Endothelial cell (in vitro differentiated cells): ENCODE measurements at places on chromosomes 3 and 15. TPM values are rescaled to one million over a fixed set of nuclear protein-coding genes. Genes with fewer than 3 reads are reported as not detected.

The HHATL gene
- not detected for total RNA-seq

The ADGRG7 gene
- not detected for total RNA-seq

The ZFAND6 gene
- total RNA-seq: 77.3 TPM

The CYP8B1 gene
- not detected for total RNA-seq

The TMC3 gene
- not detected for total RNA-seq

The SLC12A1 gene
- not detected for total RNA-seq

The FAM81A gene
- total RNA-seq: 0.23 TPM

The MAP6D1 gene
- total RNA-seq: 0.90 TPM

The EEF1AKMT4 gene
- 5.7 TPM for total RNA-seq
